MM.1S (cell line): ENCODE measurements at places on chromosomes 1 and 21.
A peak's percentile ranks its signal among the peaks of the same experiment; 100 is the strongest.

DNA sequence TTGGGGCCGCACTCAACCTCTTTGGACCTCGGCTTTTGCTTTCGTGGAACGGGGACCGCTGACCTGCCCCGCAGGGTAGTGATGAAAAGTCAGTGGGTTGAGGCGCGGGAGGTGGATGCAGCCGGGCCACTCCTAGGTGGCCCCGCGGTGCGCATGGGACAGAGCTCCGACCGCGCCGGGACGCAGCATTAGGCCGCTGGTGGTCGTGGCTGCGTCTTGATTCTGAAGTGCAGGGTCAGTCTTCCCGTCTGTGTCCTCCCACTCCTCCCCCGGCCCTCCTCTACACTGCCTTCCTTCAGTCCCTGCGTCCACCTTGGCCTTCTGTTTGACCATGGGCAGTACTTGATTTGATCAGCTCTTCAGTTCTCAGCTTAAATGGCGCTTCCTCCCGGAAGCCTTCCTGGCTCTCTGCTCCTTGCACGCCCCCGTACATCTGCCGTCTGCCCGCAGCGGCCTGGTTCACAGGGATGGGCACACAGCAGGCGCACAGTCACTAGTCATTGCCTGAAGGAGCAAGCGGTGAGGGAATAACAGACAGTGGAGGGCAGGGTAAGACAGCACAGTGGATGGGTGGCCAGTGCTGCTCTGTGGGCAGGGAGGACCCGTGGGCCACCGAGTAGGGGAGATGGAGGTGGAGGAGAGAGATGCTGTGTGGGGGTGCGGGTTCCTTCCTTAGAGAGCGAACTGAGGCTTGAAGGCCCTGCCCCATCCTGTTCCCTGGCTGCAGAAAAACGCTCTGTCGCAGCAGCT is 633 bp downstream of the THEMIS2 start:
- H3K4me3 ChIP-seq: peak overlapping the region; percentile 91
- no peaks in the 10 kb centered on the region for H3K36me3 ChIP-seq
- H3K27me3 ChIP-seq: no peaks in the 10 kb centered on the region

DNA sequence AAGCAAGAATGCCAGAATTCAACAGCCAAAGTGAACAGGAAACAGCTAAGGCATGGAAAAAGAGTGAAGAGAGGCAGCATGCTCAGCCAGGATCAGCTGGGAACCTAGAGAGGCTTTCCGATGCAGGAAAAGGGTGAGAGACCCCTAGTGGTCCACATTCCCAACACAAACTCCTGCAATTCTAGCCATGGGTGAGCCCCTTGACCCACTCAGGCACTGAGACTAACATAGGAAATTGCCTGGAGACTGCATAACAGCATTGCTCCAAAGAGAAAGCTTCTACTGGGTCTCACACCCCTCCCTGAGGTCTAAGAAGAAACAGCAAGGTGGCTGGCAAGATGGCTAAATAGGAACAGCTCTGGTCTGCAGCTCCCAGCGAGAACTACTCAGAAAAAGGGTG is 123.2 kb downstream of the LHX8 start:
- H3K4me3 ChIP-seq: no peak overlapping the region
- DNase-seq: no peak
- H3K4me1 ChIP-seq: no peaks in the 10 kb centered on the region
- no peaks in the 10 kb centered on the region for H3K36me3 ChIP-seq
- H3K27ac ChIP-seq: no peak overlapping the region
- H3K27me3 ChIP-seq: no peaks in the 10 kb centered on the region

DNA sequence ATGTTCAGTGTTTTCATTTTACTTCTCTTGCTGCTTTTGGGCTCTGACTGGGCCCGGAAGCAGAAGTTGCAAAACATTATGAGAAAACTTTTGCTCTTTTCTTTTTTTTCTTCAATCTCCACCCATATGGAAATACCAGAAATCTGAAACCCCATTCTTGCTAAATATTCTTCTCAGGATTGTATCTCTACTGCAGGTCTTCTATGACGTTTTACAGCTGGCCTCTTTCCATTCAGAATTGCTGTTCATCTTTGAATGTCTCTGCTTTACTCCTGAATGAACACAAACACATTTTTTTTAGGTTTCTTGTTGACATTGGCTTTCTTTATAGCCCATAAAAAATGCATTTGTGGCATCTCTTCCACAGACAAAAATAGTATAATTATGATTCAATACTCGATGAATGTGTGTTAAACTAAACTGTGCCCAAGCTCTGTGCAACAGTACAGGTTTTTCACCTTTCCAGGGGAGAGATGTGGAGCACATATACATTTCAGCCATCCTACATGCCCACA is 18.8 kb downstream of the PTPRC start:
- 0 out of 2 replicates have a peak, but pooled peaks cover 4% of the 10 kb centered on the region for H3K27me3 ChIP-seq
- no peak overlapping the region for H3K27ac ChIP-seq
- DNase-seq: peak; percentile 27
- no peaks in the 10 kb centered on the region for H3K36me3 ChIP-seq
- H3K4me3 ChIP-seq: no peak overlapping the region
- H3K4me1 ChIP-seq: peaks cover 23% of the 10 kb centered on the region

GRCh38 chr1:50349242-50349565 is 74.0 kb downstream of the DMRTA2 start:
- no peak overlapping the region for H3K27ac ChIP-seq
- no peak overlapping the region for H3K4me3 ChIP-seq
- no peaks in the 10 kb centered on the region for H3K4me1 ChIP-seq
- no peaks in the 10 kb centered on the region for H3K27me3 ChIP-seq

DNA sequence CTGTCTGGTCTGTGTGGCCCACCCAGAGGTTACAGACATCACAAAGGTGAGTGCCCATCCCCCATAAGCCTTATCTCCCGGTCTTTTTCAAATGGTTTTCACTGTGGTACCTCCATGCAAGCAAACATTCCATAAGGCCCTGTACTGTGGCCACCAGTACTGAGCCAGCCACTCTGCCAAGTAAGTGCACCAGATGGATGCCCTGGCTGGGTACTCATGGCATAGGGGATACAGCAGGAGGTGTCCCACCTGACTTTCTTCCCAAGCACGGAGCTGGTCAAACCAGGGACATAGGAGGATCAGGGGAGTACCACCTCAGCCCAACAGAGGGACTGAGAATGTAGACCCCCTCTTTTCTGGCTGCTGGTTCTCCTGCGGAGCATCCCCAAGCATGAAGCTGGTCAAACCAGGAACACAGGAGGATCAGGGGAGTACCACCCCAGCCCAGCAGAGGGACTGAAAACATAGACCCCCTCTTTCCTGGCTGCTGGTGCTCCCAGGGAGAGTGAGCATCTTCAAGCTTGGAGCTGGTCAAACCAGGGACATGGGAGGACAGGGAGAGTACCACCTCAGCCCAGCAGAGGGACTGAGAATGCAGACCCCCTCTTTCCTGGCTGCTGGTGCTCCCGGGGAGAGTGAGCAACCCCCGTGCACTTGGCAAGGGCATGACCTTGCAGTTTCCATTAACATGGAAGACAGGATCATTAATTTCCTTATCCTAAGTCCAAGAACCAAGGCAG is 81.8 kb upstream of the KLHDC7A start:
- H3K27me3 ChIP-seq: peaks cover 93% of the 10 kb centered on the region
- no peaks in the 10 kb centered on the region for H3K36me3 ChIP-seq
- H3K4me3 ChIP-seq: no peak overlapping the region
- no peak overlapping the region for H3K27ac ChIP-seq
- H3K4me1 ChIP-seq: no peaks in the 10 kb centered on the region

DNA sequence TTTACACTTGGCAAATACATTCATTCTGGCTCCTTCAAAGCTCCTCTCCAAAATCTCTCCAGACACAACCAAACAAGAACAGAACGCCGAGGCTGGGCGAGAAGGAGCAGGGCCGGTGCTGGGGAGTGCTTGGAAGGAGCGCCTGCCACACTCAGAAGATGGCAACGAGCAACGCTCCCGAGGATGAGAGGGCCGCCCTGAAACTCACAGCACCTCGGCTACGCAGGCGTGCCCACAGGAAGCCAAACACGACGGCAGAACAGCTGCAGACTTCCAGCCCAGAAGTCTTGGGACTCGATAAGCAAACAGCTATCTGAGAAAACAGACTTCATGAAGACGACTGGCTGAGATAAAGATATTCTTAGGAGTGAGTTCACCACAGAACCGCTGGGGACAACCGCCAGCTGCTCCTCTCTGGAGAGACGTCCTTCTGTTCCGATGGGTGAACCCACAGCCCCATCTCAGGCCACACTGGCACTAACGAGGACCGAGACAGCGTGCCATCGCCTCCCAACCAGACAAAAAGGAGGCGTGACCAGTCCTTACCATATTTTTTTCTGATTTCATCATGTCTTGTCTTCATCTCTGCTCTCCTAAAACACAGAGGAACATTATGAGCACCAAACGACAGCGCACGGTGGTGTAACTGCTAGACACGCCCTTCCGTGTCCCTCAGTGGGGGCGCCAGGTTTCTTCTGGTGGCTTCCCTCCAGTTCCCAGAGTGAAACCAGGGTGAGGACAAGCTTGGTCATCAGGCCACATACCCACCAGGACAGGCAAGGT is 18.6 kb downstream of the PTTG1IP start:
- H3K4me1 ChIP-seq: no peaks in the 10 kb centered on the region
- DNase-seq: peak; percentile 2

- H3K36me3 ChIP-seq: no peaks in the 10 kb centered on the region
- H3K4me3 ChIP-seq: peak overlapping the region; percentile 17; the same call in 1 of the 2 replicates
Measured at GRCh38 chr1:84693005-84693404, 2.7 kb upstream of the SSX2IP start.

- no peak for DNase-seq
- no peaks in the 10 kb centered on the region for H3K27me3 ChIP-seq
- peak overlapping the region; percentile 76 for H3K4me3 ChIP-seq
- peak overlapping the region; percentile 24; the same call in 1 of the 2 replicates for H3K27ac ChIP-seq
- H3K4me1 ChIP-seq: peaks cover 16% of the 10 kb centered on the region
- H3K36me3 ChIP-seq: no peaks in the 10 kb centered on the region; the same call in none of the 2 replicates
Measured at GRCh38 chr1:40258445-40258769, 371 bp downstream of the ZMPSTE24 start.

- H3K27me3 ChIP-seq: no peaks in the 10 kb centered on the region
- H3K4me1 ChIP-seq: peaks cover 61% of the 10 kb centered on the region
- peak; percentile 98 for DNase-seq
Measured at GRCh38 chr1:226882631-226883409, 12.4 kb downstream of the PSEN2 start.

- no peak for DNase-seq
- H3K4me1 ChIP-seq: peaks cover 5% of the 10 kb centered on the region; the same call in 1 of the 2 replicates
- H3K27me3 ChIP-seq: peaks cover 43% of the 10 kb centered on the region
Measured at GRCh38 chr1:2589431-2590232, 3.1 kb downstream of the PRXL2B start.

- peaks cover 15% of the 10 kb centered on the region for H3K4me1 ChIP-seq
- DNase-seq: peak; percentile 19
- H3K36me3 ChIP-seq: no peaks in the 10 kb centered on the region
- H3K27me3 ChIP-seq: no peaks in the 10 kb centered on the region
- H3K4me3 ChIP-seq: no peak overlapping the region
Measured at GRCh38 chr1:53765657-53766056, 26.7 kb upstream of the GLIS1 start.

DNA sequence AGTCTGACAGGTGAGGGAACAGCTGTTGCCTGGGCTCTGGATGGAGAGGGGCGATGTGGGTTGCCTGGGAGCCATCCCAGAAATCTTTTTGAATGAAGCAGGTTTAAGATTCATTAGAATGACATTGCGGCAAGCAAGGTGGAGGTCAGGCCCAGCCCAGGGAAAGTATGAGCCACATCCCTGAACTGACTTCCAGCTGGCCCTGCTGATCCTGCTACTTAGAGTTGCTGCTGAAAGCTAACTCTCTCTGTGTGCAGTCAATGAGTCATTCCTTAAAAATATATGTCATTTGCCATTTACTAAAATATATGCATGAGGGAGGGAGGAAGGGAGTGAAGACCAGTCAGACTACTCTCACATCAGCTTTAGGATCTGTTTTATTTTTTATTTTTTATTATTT is 54.3 kb upstream of the RAB3GAP2 start:
- no peak overlapping the region for H3K4me3 ChIP-seq
- no peaks in the 10 kb centered on the region for H3K27me3 ChIP-seq
- DNase-seq: no peak
- peaks cover 25% of the 10 kb centered on the region for H3K4me1 ChIP-seq
- no peaks in the 10 kb centered on the region for H3K36me3 ChIP-seq

GRCh38 chr1:29805896-29806160 is 569.5 kb downstream of the PTPRU start:
- H3K27ac ChIP-seq: no peak overlapping the region
- peaks cover 95% of the 10 kb centered on the region for H3K27me3 ChIP-seq
- H3K36me3 ChIP-seq: no peaks in the 10 kb centered on the region
- H3K4me3 ChIP-seq: no peak overlapping the region
- no peaks in the 10 kb centered on the region for H3K4me1 ChIP-seq
